ENCODE measurements at places on chromosomes 6 and 20.
A peak's percentile ranks its signal among the peaks of the same experiment; 100 is the strongest.

GRCh38 chr20:44785768-44786167, 24.6 kb downstream of the RIMS4 start:
- peaks cover 53% of the 10 kb centered on the region for H3K27me3 ChIP-seq
- peaks cover 2% of the 10 kb centered on the region for H3K36me3 ChIP-seq

DNA sequence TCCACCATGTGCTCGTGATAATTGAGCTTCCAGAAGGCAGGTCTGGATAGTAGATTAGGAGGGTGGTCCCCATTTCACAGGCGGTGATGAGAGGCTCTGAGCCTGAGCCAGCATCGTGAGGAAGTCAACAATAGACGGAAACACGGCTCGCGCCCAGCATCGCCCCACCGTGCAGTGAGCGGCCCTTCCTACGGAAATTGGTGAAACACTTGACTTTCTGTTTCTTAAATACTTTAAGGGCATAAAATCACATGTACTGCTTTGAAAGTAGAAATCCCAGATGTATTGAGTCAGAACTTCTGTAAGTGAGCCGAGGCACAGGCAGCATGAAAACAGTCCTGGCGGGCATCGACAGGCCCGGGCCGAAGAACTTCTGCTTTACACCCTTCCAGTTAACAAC, 4.3 kb upstream of the KIF25 start:
- H3K36me3 ChIP-seq, result peaks cover 2% of the 10 kb centered on the region
- peaks cover 2% of the 10 kb centered on the region for H3K4me1 ChIP-seq
- no peak overlapping the region for H3K27ac ChIP-seq
- no peak overlapping the region for H3K4me3 ChIP-seq
- DNase-seq, result no peak

DNA sequence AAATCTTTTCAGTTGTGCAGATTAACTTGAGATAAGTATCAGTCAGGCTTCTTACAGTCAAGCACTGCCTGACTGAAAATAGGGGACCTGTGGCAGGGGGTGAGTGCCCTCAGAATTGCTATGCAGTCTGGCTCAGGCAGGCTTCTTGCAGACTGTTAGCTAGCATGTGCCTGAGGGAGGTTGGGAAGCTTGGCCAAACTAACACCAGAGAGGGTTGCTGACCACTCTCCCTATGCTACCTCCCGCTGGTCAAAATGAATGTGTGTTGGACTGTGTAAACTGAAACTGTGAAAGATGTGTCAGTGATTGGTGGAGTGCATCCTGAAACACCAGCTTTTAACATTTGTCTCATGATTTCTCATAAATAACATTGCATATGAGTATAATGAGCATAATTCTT, 622.3 kb upstream of the IMPG1 start:
- no peaks in the 10 kb centered on the region for H3K36me3 ChIP-seq
- no peaks in the 10 kb centered on the region for H3K27me3 ChIP-seq

DNA sequence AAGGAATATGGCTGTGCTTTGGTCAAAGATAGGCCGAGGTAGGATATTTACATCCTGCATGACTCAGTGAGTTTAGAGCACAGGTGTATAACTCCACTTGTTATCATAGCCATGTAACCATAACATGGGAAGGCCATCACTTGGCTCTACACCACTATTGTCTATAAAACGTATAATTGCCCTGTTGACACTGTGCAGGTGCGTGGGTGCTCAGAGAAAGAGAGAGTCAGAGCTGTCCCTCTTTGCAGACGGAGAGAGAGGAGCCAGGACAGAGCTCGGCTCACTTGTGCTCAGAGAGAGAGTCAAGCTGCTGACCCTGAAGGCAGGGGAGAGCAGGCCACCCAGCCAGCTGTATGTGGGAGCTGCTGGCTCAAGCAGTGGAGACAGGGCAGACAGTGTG, 46.0 kb downstream of the OR2B6 start:
- peaks cover 70% of the 10 kb centered on the region for H3K27me3 ChIP-seq
- peaks cover 5% of the 10 kb centered on the region for H3K36me3 ChIP-seq
- no peak for DNase-seq
- no peaks in the 10 kb centered on the region for H3K4me1 ChIP-seq

DNA sequence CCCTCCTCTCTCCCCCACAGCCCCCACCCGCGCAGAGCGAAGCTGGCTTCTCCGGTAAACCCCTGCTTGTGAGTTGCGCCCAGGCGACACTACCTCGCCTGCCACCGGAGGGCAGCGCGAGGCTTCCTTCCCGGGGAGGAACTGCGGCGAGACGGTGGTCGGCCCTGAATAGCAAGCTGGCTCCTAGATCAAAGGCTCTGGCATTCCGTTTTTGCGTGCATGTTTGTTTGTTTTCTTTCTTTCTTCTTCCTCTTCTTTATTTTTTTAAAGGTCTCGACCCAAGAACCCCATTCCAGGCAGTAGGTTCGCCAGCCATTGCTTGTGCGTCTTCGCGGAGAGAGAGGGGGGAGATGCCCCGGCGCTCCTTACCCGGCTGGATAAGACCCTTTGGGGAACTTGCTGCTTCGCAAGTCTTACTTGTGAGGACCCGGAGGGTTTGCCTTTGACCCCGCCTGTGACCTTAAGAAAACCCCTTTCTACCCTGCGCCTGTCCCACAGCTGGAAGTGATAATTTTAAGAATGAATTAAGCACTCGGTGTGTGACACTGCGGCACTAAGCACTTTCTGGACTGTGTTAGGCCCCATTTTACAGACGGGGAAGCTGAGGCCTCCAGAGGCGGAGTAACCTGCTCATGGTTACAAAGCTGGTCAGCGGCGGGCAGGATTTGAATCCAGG, 92.7 kb upstream of the SIRPA start:
- peak overlapping the region; percentile 78 for H3K4me3 ChIP-seq
- H3K4me1 ChIP-seq, result peaks cover 14% of the 10 kb centered on the region
- H3K27ac ChIP-seq, result no peak overlapping the region
- peaks cover 78% of the 10 kb centered on the region for H3K27me3 ChIP-seq
- H3K36me3 ChIP-seq, result peaks cover 3% of the 10 kb centered on the region

DNA sequence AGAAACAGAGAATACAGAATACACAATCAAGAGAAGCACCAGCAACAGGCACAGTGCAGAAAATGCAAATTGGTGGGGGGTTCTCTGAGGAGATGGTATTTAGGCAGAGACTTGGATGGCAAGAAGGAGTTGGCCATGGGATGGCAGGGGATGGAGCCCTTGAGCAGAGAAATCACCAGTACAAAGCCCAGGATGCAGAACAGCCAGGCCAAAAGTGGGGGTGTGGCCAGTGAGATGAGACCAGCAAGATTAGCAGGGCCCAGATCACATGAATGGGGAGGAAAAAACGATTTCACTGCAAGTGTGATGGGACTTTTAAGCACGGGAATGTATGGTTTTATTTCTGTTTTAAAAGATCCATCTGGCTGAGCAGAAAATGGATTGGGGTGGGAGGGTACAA, 63.4 kb downstream of the TRAM2 start:
- H3K27ac ChIP-seq, result no peak overlapping the region
- H3K27me3 ChIP-seq, result no peaks in the 10 kb centered on the region
- peaks cover 12% of the 10 kb centered on the region for H3K36me3 ChIP-seq
- H3K4me3 ChIP-seq, result no peak overlapping the region

DNA sequence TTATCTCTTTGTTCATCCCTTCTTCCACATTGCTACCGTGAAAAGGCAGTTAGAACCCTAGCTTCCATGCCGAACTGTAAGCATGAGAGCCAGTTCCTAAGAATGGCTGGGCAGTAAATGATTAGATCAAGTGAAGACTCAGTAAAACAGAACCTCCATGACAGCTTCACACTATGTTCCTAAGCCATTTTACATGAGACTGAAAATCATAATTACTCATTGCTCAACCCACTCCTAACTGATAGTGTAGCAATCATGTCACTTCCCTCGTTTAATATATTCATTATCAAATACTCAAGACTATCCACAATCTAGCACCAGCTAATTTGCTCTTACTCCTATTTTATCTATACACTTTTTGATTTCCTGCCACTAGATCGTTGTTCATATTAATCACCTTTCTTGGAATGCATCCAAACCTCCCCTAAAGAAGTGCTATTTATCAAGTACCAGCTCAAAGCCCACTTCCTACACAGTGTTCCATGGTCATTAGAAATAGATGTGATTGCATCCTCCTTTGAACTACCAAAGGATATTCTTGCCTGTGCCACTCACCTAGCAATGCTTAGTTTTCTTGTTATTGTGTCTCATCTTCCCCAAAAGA, 6.0 kb downstream of the TMEM30A start:
- peaks cover 51% of the 10 kb centered on the region for H3K4me1 ChIP-seq
- H3K4me3 ChIP-seq, result no peak overlapping the region
- H3K27me3 ChIP-seq, result no peaks in the 10 kb centered on the region

- H3K4me1 ChIP-seq, result no peaks in the 10 kb centered on the region
- no peak for DNase-seq
- no peak overlapping the region for H3K27ac ChIP-seq
- peaks cover 9% of the 10 kb centered on the region for H3K27me3 ChIP-seq
- H3K4me3 ChIP-seq, result no peak overlapping the region
- H3K36me3 ChIP-seq, result no peaks in the 10 kb centered on the region
Observed at GRCh38 chr6:133671376-133671775, 217.5 kb upstream of the TCF21 start.

DNA sequence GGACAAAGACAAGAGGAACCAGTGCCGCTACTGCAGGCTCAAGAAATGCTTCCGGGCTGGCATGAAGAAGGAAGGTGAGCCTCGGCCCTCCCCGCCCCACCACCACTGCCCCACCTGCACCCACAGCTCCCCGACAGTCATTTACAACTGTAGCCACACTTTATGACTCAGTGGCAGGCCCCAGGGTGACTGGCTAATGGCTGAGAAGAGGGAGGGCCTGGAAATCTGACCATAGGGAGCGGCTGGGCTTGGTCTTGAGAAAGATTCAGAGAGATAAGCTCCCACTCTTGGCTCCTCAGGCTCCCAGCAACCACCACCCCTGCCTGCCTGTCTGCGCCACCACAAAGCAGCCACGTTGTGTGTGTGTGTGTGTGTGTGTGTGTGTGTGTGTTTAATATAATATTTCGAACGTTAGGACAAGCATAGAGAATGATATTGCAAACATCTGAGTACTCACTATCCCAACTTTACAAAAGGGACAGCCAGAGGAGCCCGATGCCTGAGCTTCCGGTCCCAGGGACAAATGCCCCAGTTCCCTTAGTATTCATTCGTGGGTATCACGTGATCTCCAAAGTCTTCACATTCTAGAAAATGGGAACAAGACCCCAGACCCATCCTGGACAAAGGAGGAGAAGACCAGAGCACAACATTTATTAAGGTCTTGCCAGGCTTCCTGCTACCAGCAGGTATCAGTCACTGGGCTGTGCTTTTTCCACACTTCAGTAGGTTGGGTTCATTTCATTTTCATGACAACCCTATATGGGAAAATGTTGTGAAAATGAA, 52.1 kb downstream of the HNF4A start:
- peaks cover 19% of the 10 kb centered on the region for H3K27me3 ChIP-seq
- no peak overlapping the region for H3K4me3 ChIP-seq
- no peak overlapping the region for H3K27ac ChIP-seq

GRCh38 chr20:52405417-52405816, 213.8 kb upstream of the ZFP64 start:
- no peak for DNase-seq
- peak overlapping the region; percentile 91 for H3K27ac ChIP-seq
- no peaks in the 10 kb centered on the region for H3K36me3 ChIP-seq
- H3K4me3 ChIP-seq, result peak overlapping the region; percentile 43
- peaks cover 36% of the 10 kb centered on the region for H3K4me1 ChIP-seq

GRCh38 chr6:92122746-92123145, 1296.6 kb downstream of the EPHA7 start:
- H3K27me3 ChIP-seq, result no peaks in the 10 kb centered on the region
- no peak for DNase-seq
- H3K36me3 ChIP-seq, result no peaks in the 10 kb centered on the region

- peaks cover 38% of the 10 kb centered on the region for H3K27me3 ChIP-seq
- DNase-seq, result no peak
- no peak overlapping the region for H3K27ac ChIP-seq
- H3K4me3 ChIP-seq, result peak overlapping the region; percentile 63
Observed at GRCh38 chr20:641516-641875, 11.5 kb downstream of the SRXN1 start.

DNA sequence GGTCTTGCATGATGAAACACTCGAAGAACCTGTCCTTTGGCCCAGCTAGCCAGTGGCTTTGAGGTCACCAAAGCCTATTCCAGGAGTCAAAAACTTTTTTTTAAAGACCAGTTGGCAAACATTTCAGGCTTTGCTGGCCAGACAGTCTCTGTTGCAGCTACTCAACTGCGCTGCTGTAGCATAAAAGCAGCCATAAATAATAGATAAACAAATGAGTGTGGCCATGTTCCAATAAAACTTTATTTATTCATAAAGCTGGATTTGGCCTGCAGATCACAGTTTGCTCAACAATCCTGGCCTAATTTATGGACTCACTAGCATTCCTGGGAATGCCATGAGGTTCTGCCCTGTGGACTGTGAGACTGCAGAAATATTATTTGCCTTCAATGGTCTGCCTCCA, 68.8 kb upstream of the LTV1 start:
- no peak overlapping the region for H3K4me3 ChIP-seq
- no peak for DNase-seq
- H3K36me3 ChIP-seq, result peaks cover 16% of the 10 kb centered on the region
- H3K27me3 ChIP-seq, result no peaks in the 10 kb centered on the region

DNA sequence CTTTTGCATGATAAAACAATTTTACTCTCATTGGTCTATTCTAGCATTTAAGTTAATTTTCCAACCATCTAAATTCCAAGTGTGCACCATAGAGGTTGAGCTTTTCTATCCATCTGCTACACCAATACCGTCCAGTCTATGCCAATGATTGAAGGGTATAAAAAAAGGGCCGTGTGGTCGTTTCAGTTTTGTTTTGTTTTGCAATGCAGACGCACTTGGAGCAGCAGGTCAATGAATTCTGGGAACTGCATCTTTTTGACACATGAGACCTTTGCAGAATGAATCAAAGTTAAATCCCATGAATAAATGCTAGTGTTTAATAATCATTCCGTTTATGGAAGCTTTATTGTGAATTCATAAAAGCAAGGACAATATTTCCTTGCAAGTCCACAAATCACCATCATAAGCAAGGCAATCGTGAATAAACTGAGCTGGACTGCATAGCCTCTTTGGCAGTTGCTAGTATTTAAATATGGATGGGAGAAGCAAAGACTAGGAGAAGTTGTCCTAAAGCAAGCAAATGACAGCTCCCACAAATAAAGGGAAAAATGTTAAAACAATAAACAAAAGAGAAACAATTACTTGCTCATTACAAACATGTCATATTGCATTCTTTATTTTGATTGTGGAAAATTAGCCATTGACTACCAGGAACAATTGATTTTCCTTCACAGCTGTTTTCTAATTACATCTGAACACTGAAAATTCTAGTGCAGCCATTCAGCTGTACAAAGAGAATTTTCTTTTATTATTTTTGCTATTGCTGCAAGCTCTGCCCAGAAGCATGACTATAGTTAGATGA, 649.7 kb upstream of the GJE1 start:
- no peak for DNase-seq
- no peaks in the 10 kb centered on the region for H3K27me3 ChIP-seq
- H3K4me3 ChIP-seq, result peak overlapping the region; percentile 88
- H3K4me1 ChIP-seq, result peaks cover 17% of the 10 kb centered on the region

GRCh38 chr20:61694682-61695081, 371.0 kb downstream of the TAF4 start:
- no peak for DNase-seq
- no peak overlapping the region for H3K27ac ChIP-seq
- H3K36me3 ChIP-seq, result no peaks in the 10 kb centered on the region
- H3K4me3 ChIP-seq, result no peak overlapping the region
- H3K27me3 ChIP-seq, result peaks cover 15% of the 10 kb centered on the region
- no peaks in the 10 kb centered on the region for H3K4me1 ChIP-seq

GRCh38 chr6:170464524-170464979, 88.6 kb downstream of the PSMB1 start:
- H3K36me3 ChIP-seq, result no peaks in the 10 kb centered on the region
- no peak for DNase-seq
- no peak overlapping the region for H3K27ac ChIP-seq
- peaks cover 20% of the 10 kb centered on the region for H3K27me3 ChIP-seq
- no peak overlapping the region for H3K4me3 ChIP-seq
